ENCODE measurements at places on chromosomes 3 and 15.

- DNase-seq, result no peak
These were observed 39.7 kb upstream of the C15orf39 start for GRCh38 chr15:75161917-75162414.

GRCh38 chr3:51375136-51375535 lies 10.0 kb upstream of the MANF start:
- DNase-seq, result no peak

DNA sequence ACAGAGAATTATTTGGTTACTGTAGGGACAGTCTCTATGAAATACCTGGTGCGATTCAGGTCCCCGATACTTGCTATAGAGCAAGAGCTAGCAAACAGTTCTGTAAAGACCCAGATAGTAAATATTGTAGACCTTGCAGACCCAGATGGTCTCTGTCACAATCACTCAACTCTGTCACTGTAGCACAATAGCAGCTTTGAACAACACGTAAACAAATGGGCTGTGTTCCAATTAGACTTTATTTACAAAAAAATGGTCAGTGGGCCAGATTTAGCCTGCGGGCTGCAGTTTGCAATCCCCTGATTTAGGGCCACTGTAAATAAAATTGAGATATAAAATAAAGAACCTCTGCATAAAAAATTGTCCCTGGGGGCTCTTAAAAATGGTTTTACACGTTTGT lies 127.7 kb downstream of the SV2B start:
- DNase-seq, result no peak

GRCh38 chr3:45659661-45660566 lies 29.3 kb upstream of the SACM1L start:
- peak; percentile 59 for DNase-seq

DNA sequence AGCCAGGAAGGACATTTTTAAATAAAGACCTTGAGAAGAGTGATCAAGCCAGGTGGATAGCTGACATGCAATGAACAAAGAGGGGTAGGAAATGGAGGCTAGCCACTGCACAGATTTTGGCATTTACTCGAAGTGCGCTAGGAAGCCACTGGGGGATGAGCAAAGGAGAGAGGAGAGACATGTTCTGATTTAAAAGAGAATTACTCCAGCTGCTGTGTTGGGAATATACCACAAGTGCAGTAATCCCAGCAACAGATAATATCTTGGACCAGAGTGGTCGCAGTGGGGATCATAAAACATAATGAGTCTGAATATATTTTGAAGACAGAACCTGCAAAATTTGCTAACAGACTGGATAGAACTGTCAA lies 19.9 kb downstream of the KPNA4 start:
- no peak for DNase-seq

Data from stimulated activated CD4-positive, alpha-beta T cell treated with anti-CD3 and anti-CD28 coated beads, Interleukin-2, amount 100 ng/mL, for 24 hours (primary cell).